Stimulated activated CD4-positive, alpha-beta T cell treated with anti-CD3 and anti-CD28 coated beads, Interleukin-1b, Interleukin-23, amount 100 ng/mL, for 24 hours (primary cell): ENCODE measurements at places on chromosomes 6 and 20.

- no peak for DNase-seq
These were observed 37.5 kb downstream of the YTHDF1 start for GRCh38 chr20:63178446-63178820.

- no peak for DNase-seq
These were observed 43.8 kb upstream of the LAMA4 start for GRCh38 chr6:112298021-112298745.

DNA sequence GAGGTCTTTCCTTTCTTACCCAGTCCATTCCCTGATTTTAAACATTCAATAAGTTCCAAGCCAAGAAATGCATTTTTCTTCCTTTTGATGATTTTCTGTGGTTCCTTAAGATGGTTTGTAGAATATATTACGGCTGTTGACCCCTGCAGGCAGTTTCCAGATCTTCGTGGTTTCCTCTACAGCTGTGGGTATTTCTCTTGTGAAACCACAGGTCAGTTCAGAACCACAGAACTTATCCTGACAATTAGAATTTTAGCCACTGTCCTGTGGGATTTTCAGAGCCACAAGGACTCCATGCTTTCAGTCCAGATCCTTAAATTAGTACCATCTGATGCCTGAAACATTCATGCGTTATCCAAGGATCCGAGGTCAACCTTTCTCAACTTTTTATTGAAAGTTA, 29.7 kb upstream of the EXOC2 start:
- DNase-seq, result no peak

- no peak for DNase-seq
These were observed 205.6 kb downstream of the ALDH8A1 start for GRCh38 chr6:134744301-134744700.

DNA sequence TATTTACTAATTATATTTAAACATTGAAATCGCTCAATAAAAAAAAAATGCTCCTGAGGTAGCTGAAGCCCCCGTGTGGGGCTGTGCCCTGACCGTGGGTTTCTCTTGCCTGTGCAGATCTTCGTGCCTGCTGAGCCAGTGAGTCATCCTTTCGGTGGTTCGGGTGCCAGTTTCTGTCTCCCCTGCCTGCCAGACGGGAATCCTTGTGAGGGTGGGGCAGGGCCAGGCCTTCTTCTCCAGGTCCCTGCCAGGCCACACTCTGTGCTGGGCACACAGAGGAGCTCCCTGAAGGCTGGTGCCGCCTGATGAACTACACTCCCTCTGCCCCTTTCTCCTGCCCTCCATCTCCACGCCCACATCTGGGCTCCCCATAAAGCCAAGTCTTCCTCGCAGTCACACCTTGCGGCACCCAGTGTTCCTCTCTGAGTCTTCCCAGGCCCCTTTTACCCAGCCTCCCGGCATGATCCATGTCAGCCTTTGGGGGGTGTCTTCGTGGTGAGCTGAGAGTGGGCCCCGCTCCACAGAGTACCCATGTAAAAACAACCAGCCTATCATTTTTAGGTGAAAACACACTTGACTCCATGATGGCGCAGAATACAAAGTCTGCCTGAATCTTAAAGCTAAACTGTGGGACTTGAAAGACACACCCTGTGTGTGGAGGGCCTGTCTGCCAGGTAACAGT, 19.3 kb downstream of the FGD2 start:
- peak; percentile 41 for DNase-seq

- no peak for DNase-seq
These were observed 53.0 kb downstream of the DEK start for GRCh38 chr6:18211338-18211737.

- no peak for DNase-seq
These were observed 35.8 kb upstream of the KIF16B start for GRCh38 chr20:16609066-16609465.

GRCh38 chr6:137830511-137830911, 36.5 kb upstream of the TNFAIP3 start:
- no peak for DNase-seq

- no peak for DNase-seq
These were observed 57.5 kb downstream of the CYB5R4 start for GRCh38 chr6:83917001-83917400.

DNA sequence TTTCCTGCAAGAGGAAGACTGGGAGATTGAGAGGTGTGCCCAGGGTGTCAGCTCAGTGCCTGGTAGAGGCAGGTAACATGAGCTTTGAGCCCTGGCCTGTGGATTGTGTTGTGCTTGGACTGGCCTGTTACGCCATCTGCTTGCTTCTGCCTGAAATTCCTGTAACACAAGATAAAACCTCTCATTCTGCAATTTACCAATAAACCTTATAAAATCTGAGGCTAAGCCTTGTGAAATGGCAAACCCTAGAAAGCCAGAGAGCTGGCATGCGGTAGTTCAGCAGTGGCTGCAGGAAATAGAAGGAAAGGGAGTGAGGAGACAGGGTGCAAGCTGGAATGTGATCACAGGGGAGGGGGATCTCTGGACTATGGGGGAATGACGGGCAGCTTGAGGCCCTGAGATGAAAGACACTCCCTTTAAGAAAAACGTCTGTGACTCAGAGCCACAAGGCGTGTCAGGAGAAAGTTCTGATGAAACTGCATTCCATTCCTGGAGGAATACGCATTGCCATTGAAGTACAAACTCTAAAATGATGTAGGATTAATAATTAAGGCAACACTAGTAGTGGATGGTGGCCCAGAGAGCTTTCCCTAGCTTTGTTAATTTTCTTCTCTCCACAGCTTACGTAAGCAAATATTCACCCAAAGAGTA, 26.3 kb upstream of the TFAP2A start:
- no peak for DNase-seq
